Stimulated activated CD8-positive, alpha-beta memory T cell treated with anti-CD3 and anti-CD28 coated beads, Interleukin-12 subunit alpha, Interleukin-12 subunit beta, amount 100 ng/mL, for 4 hours (primary cell): ENCODE measurements at places on chromosomes 2 and 18.
A peak's percentile ranks its signal among the peaks of the same experiment; 100 is the strongest.

GRCh38 chr18:3970929-3971328 is 484.2 kb downstream of the DLGAP1 start:
- no peak for DNase-seq

DNA sequence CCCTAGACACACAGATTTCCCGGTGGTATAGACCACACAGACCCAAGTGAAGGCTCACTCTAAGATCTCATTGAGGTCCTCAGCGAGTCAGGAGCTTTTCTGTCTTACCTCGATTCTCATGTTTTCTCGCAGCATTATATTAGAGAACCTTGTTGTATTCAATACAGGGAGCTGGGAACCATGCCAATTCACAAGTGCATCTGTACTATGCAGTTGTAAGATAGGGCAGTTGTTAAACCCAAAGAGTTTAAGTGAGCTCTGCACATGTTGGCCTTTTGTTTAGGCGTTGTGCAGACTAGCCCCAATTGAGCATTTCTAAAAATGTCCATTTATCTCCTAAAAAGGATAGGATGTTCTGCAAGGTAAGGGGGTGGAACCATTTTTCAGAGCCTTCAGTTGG is 59.6 kb downstream of the FEZ2 start:
- no peak for DNase-seq

DNA sequence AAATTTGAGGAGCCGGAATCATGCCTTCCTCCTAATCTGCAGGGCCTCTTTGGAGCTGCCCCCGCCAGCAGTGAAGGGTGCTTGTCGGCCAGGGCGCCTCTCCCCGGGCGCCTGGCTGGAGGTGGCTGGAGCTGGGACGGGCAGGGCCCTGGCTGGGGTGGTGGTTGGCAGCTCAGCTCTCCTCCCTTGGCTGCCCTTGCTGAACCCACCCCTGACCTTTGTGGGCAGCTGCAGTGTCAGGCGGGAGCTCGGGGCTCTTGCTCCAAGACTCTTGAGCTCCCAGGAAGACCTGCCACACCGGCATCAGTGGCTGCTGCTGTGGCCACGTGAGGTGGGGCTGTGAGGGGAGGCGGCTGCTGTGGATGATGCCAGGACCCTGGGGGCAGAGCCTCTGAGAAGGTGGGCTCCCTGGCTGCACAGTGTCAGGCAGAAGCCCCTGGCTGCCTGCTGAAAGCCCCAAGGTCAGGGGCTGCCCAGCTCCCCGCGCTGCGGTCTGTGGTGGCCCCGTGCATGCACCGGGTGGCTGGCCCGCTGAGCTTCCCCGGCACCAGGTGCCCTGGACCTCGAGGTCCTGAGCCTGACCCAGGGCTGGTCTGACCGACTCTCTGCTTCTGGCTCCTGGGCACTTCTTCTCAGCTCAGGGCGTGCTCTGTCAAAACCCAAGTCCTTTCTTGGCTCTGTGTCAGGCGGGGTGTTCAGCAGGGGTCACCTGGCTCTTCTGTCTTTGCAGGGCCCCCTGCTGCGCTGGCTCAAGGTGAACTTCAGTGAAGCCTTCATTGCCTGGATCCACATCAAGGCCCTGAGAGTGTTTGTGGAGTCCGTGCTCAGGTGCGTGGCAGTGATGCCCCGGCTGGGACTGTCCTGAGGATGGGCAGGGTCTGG is 34.5 kb downstream of the PDIA6 start:
- DNase-seq, result no peak

- peak; percentile 43 for DNase-seq
These were observed 32.8 kb downstream of the TTC32 start for GRCh38 chr2:19868701-19869580.

DNA sequence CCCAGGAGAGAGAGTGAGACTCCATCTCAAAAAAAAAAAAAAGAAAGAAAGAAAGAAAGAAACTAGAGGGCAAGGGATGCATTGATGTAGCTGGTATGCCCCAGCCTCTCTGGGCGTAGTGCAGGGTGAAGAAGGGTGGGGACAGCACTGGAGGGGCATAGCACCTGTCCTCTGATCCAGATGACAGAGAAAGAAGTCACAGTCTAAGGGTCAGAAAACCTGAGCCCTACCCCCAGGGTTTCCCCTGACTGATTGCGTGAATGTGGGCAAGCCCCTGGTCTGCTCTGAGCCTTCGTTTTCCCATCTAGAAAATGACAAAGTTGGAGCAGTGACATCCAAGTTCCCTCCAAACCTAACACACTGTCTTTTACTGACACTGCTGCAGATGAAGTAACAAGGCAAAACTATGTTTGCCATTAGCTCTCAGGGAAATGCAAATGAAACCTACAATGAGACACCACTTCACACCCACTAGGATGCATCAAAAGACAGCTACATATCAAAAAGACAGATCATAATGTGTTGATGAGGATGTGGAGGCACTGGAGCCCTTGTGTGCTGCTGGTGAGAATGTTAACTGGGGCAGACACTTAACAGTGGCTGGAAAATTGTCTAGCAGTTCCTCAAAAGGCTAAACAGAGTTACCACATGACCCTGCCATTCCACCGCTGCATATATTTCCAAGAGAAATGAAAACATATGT is 19.5 kb upstream of the YWHAQ start:
- no peak for DNase-seq

- DNase-seq, result no peak
These were observed 43.3 kb downstream of the FER1L5 start for GRCh38 chr2:96685577-96686459.

DNA sequence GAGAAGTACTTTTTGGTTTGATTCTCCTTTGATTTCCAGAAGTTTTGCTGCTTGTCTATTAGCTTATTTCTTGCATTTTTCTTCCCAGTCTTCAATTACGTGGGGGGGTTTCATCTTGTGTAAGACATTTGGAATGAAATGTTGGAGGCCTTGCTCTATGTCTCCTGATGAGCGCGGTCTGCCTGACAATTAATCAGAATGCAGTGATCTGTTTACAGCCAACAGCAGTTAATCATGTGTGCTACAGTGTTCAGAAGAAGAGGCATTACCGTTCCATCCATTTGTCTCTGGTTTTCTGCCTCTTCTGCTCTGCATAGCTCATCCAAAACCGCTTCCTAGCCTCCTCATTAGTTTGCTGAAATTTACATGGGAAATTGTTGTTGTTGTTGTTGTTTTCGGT is 134.4 kb upstream of the ST6GAL2 start:
- no peak for DNase-seq

GRCh38 chr2:180952731-180953336 is 27.6 kb upstream of the UBE2E3 start:
- no peak for DNase-seq

- DNase-seq, result no peak
These were observed 13.8 kb upstream of the MGAT5 start for GRCh38 chr2:134240061-134240460.

DNA sequence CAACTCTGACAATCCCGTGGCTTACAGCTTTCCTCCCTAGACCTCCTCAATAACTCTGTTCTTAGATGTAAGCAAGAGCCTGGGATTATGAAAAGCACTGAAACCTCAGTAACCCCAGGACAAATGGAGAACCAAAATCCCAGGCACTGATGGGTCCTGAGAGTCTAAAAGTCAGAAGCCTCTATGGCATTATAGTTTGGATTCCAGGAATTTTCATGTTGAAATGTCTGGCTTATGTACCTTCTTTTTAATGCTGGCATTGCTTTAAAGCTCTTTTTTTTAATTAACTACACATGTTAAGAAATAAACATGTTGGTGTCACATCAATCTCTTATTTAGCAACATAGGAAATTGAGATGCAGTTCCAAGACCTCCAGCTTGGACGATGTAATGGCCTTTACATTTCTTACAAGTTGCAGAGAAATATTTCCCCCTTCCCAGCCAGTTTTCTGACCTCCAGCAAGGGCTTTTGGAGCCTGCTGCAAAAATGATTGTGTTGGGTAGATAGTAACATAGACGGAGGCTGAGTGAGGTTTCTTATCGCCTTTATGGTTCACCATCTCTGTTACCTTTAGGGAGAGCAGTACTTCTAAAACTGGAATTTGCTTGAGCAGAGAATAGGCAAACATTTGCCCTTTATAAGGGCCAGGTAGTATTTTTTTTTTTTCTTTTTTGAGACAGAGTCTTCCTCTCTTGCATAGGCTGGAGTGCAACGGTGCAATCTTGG is 84.8 kb upstream of the RASGRP3 start:
- no peak for DNase-seq

DNA sequence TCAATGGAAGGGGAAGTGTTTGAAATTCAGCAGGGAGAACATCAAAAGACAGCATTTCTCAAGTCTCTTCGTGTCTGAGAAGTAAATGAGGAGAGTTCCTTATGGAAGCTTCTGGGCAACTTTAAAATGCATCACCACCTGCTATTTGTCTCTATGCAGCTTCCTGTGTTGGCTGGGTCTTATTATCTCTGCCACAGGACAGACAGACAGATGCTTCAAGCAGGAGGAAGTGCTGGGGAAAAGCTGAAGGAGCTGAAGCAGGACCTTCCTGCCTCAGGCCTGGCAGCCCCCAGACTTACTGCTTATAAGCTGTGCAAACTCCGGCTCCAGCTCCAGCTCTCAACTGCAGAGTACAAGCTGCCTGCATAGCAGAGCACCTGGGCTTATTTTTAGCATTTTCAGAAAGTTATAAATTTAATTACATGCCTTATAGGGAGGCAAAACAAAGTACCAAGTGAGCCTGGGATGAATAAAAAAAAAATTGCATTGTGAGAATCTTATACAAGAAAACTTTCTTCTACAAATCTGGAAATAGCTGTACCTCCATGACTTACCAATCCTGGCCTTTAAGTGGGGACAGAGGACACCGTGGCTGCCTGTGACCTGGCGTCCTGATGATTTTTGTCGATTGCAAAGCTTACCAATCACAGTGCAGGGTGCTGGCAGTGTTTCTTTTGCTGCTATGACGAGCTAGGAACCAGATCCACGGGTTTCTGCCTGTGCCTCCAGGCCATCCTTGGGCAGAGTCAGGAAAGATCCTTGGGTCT is 206.3 kb downstream of the SEPTIN10 start:
- DNase-seq, result no peak

DNA sequence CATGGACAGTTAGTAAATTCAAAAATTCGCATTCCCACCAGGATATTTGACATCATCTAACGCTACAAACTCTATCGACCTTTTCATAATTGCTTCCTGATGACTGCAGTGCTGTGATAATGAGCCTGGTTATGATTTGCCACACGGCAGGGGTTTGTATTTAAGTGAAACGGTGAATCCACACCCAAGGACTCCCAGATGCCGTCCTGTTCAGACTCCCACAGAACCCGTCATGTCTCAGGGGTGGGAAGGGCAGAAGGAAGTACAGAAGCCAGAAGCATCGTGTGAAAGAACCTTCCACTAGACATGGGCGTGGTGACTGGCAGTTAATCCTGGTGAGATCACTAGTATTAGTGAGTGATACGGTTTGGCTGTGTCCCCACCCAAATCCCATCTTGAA is 91.2 kb upstream of the TMEM18 start:
- no peak for DNase-seq

DNA sequence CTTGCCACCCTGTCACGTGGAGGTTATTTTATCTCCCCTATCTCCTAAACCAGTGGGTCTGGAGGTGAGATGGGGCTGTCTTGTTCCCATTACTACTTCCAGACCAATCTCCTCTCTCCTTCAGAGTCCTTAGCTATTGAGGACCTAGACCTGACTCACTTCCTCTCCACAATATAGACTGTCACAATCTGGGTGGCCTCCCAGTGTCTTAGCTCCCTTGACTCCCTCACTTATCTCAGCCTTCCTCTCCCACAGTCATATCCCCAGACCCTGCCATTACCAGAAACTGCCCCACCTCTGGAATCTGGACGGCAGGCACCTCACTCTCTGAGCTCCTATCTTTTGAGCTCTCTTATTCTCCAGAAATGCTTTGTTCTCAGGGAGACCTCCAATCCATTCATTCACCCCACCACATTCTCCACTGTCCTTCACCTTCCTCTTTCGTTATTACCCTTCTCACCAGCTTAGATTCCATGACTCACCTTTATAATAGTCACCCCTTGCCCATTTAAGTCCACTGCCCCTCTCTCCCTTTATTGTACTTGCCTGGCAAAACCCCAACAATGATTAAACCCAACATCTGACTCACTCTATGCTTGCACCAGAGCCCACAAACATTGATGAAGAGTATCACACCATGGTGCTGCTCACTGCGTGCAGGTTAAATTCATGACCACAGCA is 23.3 kb upstream of the SIX3 start:
- no peak for DNase-seq

DNA sequence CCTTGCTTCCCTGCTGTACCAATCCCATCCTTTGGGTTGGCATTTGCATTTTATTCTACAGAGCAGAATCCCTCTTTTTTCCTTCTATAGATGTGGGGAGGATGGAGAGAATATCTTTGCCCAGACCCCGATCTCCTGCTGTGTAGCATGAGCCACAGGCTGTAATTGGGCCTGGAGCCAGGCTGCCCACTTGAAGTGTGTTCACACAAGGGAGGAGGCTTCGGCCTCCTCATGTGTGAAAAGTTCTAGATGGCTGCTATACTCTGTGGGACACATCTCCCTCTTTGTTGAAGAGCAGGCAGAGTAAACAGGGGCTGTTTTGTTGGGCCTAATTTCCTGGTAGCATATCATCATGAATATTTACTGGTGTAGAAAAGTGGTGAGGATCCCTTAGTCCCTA is 126.3 kb downstream of the XRCC5 start:
- no peak for DNase-seq

DNA sequence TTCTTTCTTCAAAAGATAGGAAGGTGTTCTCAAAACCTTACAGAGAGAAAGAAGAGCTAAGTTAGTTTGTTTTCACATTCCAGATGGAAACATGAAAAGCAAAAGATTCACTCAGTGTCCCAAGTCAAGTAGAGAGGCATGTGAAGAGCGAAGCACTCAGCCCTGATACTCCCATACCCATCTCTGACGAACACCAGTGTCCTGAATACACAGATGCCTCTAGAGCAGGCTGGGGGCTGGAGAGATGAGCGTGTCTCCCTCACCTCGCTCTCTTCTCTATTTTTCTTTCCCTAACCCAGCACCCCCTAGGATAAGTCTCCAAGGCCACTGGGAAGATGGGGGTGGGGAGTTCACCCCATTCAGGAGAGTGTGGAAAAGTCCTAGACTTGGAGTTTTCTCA is 227.8 kb downstream of the TMEM163 start:
- no peak for DNase-seq

DNA sequence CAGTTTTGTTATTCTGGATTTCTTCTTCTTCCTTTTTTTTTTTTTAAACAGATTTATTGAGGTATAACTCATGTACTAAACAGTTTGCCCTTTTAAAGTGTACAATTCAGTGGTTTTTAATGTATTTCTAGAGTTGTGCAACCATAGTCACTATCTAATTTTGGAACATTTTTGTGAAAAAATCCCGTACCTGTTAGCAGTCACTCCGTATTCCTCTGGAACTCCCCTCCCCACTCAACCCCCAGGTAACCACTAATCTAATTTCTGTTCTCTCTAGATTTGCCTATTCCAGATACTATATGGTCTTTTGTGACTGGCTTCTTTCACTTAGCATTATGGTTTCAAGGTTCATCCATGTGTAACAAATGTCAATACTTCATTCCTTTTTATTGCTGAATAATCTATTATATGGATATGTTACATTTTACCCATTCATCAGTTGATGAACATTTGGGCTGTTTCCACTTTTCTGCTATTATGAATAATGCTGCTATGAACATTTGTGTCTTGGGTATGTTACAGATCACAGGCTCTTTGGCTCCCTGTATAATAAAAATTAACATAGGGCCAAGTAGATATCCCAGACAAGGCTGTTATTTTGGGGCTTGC is 21.9 kb downstream of the EHBP1 start:
- DNase-seq, result no peak
